H4 (cell line): ENCODE measurements at places on chromosomes 2 and 18. TPM values are rescaled to one million over a fixed set of nuclear protein-coding genes. Genes with fewer than 3 reads are reported as not detected.
A peak's percentile ranks its signal among the peaks of the same experiment; 100 is the strongest.

GRCh38 chr18:26956863-26957262 is 91.4 kb upstream of the AQP4 start:
- no peak for DNase-seq

- no peak for DNase-seq
Observed at GRCh38 chr2:66794551-66794950, 359.6 kb downstream of the MEIS1 start.

GRCh38 chr18:31538837-31539236 is 40.9 kb downstream of the DSG2 start:
- no peak for DNase-seq

- DNase-seq: no peak
Observed at GRCh38 chr2:216549926-216550690, 51.5 kb downstream of the RPL37A start.

- peak; percentile 67 for DNase-seq
Observed at GRCh38 chr2:146927080-146927711, 917.6 kb upstream of the ACVR2A start.

- no peak for DNase-seq
Observed at GRCh38 chr2:48313036-48313877, 216.7 kb upstream of the STON1 start.

GRCh38 chr18:59377613-59378337 is 18.7 kb upstream of the LMAN1 start:
- no peak for DNase-seq

DNA sequence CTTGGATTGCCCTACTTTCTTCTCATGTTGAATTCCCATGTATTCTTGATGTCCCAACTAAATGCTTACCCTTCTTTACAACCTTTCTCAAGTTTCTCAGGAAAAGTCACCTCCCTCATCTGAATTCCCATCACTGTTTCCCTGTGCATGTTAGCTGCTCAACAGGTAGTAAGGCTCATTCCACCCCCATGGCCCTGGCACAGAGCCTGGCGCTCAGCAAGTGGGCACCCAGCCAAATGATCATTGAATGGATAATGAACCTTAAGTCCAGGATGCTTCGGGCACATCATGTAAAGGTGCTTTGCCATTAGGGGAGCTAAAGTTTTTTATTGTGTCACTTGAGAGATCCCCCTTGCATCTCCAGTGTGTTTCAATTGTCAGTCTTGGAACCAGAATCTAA is 124.0 kb downstream of the PKP4 start:
- no peak for DNase-seq

DNA sequence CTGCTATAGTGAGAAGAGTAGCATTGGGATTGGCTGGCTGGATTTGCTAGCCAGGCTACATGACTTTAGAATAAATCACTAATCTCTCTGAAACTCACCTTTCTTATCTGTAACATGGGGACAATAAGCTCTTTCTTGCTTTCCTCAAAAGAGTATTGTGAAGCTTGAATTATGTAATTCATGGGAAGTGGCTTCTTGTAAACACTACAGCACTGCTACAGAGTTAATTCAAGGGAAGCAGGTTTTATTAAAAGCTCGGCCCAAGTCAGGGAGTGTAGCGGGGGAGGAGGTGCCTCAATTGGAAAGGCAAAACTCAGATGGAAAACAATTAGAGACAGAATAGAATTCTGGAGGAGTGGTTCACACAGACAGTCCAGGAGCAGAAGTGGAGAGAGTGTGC is 100.9 kb upstream of the CELF4 start:
- DNase-seq: no peak

The XIRP2 gene
- not detected in 2 replicates for total RNA-seq

The RTP5 gene
- total RNA-seq: not detected in 2 replicates

The B3GNT7 gene
- 0.06 TPM in 1 of 2 replicates, not detected in the other for total RNA-seq

The CYP1B1 gene
- total RNA-seq: 16.3 and 29.9 TPM in 2 replicates
